Head of caudate nucleus (tissue), 42 donors: ENCODE measurements at places on chromosomes 3 and 15.

GRCh38 chr15:70204652-70205051, 106.9 kb upstream of the TLE3 start:
- DNase-seq, result no peak

GRCh38 chr3:36741285-36741684, 23.1 kb downstream of the DCLK3 start:
- no peak for DNase-seq

GRCh38 chr15:47750030-47750739, 32.9 kb downstream of the SEMA6D start:
- DNase-seq, result peak; percentile 35

GRCh38 chr3:30332196-30333021, 274.0 kb upstream of the TGFBR2 start:
- DNase-seq, result no peak

GRCh38 chr3:31448882-31449243, 83.9 kb upstream of the STT3B start:
- DNase-seq, result no peak

DNA sequence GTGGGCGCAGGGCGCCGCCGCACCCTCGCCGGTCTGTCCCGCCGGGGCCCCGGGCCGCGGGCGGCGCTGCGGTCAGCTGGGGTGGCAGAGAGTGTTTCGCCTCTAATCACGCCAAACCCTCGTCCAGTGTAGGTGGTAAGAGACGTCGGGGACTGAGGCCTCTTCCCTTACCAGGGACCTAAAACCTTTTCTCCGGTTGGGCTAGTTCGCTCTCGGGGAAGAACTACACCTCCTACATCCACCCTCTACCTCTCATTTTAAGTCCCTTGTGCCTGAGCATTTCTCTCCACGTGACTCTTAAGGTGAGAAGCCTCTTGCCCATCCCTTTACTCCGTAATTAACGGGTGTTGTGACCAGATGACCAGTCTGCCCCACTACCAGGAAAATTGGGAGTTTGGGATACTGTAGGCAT, 520 bp downstream of the TMEM42 start:
- no peak for DNase-seq

- DNase-seq, result peak; percentile 83
Measured at GRCh38 chr3:126245811-126246727, 65.7 kb upstream of the ALDH1L1 start.

DNA sequence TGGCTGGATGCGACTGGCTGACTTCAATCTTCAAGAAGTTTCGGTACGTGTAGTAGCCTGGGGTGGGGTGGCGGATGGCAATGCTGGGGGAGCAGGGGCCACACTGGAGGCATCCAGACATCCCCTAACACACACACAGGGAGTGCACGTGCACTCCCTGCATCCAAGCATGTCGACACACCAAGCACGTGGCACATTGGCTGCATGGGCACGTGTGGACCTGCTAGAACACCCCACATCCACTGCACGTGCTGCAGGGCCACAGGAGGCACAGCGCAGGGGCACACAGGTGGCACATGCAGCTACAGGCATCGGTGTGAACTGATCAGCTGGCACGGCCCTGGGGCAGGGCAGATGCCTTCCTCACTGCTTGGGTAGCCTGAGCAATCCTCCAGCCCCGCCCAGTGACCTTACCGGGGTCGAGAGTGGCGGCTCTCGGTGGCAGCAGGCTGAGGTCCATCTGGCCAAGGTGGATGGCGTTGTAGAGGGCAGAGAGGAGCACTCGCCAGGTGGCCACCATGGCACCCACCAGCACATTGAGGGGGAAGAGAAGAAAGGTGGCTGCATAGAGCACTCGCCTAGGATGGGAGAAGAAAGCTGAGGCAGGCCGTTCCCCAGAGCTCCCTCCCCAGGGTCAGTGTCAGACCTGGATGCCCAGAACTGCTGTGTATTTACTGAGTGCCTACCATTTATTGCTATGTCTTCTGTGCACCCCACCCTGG, 7.5 kb downstream of the ISLR start:
- DNase-seq, result no peak

GRCh38 chr15:77127626-77128025, 56.7 kb upstream of the TSPAN3 start:
- no peak for DNase-seq

DNA sequence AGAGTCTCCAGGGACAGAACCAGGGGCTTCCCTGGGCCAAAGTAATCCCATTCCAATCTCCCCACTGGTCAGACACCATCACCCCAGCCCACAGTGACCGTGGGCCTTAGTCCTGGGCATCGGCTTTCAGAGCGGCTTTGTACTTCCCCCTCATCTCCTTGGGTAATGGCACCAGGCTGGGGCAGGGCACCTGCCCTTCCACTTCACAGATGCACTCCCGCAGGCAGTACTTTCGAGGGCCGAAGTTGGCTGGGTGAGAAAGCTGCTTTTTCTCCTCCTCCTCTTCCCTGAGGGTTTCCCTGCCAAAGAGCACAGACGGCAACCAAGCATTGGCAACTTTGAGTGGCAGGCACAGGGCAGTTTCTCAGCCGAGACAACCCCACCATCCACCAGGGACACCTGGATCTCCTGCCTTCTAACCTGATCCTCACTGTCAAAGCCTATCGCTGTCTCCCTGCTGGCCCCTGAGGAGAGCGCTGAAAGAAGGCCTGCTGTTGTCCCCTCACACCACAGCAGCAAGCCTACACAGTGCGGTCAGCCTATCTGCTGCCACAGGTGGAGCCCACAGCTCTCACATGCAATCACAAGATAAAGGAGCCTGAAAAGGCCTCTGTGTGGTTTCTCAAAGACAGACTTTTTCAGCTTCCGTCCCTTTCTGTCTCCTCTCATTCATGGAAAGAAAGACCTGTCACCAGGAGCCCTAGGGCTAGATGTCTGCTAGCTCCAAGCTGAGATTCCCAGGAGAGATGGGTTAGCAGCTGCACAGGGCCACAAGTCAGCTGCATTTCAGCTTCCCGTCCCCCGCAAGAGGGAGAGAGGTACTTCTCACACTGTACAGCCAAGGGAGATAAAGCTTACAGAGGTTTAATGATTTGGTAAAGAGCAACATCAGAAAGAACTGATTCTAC, 12.5 kb downstream of the MRPS25 start:
- DNase-seq, result no peak

GRCh38 chr15:93210995-93211394, 122.0 kb upstream of the RGMA start:
- no peak for DNase-seq

DNA sequence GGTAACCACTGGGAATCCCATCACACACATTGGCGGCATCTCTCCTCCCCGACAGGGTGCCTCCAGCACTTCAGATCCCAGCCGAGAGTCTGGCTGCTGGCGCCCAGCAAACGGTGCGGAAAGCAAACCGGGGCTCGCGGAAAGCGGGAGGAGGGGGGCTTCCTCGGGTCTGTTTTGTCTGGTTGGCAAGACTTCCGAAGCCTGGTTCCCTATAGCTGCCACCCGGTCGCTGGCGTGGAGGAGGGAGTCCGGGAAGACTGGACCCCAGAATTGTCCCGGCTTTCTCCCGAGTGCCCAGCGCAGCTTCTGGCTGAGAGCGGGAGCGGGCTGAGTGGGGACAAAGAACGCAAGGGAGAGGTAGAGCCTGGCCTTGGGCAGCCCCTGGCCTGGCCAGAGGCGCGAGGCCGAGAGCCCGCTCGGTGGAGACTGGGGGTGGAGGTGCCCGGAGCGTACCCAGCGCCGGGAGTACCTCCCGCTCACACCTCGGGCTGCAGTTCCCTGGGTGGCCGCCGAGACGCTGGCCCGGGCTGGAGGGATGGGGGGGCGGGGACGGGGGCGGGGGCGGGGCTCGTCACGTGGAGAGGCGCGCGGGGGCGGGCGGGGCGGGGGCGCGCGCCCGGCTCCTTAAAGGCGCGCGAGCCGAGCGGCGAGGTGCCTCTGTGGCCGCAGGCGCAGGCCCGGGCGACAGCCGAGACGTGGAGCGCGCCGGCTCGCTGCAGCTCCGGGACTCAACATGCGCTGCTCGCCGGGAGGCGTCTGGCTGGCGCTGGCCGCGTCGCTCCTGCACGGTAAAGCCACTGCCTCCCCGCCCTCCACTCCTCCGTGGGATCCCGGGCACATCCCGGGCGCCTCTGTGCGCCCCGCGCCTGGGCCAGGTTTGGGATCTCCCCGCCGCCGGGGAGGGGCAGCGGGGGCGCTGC, at the start of gene CHRNA7:
CHRNA7 (plus strand) TSS at position 654 of the 920 bp plus-strand sequence; CDS start at position 734, 80 bp downstream.
- peak; percentile 43 for DNase-seq

DNA sequence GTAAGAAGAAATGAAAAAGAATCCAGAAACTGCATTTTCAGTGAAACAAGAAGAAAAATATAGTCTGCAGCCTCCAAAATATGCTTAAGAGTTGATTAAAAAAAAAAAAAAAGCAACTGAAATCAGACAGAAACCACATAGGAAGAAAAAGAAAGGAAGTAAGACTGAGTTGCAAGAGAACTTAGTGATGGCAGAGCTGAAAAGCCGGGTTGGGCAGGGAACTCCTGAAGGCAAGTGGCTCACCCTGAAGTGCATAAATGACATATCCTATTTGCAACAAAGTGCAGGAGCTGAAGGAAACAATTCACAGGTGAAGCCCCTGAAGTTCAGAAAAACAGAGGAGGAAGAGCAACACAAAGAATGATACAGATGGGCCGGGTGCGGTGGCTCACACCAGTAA, 108.8 kb upstream of the SLC25A36 start:
- DNase-seq, result no peak

DNA sequence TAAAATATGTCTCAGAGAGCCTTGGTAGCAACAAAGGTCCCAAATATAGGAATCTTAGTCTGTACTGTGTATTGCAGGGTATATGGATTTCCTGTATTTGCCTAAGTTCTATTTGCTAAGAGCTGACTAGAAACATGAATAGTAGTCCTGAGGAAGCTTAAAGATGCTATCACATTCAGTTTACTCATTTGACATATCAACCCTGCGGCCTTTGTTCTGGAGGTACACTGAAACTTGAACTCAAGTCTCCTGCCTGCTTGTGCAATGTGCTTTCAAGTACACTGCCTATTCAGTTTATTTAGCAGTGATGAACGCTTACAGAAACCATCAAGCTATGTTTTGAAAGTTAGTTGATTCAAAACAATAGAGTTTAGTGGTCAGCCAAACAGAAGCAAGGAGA, 21.1 kb downstream of the IL1RAP start:
- no peak for DNase-seq

DNA sequence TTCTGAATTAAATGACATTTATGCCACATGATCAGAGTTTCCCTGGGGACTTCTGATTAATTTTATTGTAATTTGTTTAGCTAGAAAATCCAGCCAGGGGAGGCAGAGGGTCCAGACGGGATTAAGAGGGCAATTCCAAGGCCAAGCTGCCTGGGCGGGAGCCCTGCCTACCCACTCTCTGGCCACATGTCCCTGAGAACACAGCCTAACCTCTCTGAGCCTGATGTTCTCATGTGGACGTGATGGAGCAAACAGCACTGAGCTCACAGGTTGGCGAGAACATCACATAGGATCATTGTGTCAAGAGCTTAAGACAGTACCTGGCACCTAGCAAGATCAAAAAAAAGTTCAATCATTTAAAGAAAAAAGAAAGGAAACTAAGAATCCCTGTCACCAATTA, 1.0 kb downstream of the LRRC2 start:
- DNase-seq, result no peak

- no peak for DNase-seq
Measured at GRCh38 chr3:133864616-133865015, 31.1 kb downstream of the RAB6B start.

DNA sequence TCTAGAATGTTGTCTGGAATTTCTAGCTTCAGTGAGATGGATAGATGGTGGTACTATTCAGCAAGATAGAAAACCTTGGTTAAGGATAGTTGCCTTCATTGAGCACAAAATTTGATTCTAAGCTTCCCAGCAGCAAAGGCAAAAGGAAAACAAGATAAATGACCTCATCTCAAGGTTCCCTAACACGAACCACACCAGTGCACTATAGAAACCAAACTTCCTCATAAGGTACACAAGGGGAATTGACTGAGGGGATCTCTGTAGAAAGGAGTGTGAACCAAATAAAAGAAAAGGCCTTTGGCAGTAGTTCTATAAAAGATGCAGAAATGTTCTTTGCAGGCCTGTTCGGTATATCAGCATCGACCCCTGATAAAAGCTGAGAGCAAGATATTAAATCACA, 288.9 kb downstream of the SHQ1 start:
- no peak for DNase-seq

- DNase-seq, result no peak
Measured at GRCh38 chr3:114525278-114525677, 231.4 kb downstream of the TIGIT start.

DNA sequence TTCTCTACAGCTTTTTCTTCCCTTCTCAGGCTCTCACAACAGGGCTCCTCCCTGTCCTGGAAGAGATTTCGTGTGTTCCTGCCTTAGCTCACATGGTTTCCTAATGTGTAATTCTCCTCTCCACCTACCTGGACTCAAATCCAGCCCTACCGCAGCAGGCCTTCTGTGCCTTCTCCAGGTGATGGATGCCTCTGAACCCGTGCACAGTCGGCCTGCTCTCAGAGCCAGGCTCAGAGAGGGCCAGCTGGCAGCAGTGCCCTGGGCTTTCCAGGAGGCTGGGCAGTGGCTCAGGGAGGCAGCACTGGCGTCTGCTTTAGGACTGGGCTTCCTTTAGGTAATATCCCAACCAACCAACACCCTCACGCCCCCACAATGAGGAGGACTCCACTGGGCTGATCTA, 123.2 kb upstream of the TMC3 start:
- no peak for DNase-seq

DNA sequence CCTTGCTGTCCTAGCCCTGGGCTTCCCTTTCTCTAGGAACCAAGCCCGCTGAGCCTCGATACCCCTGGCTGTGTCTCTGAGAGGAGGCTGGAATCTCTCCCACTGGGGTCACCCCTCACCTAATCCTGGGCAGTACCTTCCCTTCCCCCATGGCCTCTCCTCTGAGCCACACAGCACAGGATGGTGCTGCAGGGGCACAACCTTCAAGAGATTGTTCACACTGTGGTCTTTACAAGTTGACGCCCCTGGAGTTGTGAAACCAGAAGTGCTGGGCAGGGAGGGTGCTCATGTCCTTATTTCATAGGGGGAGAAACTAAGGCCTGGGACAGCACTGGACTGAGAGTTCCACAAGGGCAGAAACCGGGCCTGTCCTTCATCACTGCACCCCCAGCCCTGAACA, 70.9 kb upstream of the TMEM115 start:
- no peak for DNase-seq

DNA sequence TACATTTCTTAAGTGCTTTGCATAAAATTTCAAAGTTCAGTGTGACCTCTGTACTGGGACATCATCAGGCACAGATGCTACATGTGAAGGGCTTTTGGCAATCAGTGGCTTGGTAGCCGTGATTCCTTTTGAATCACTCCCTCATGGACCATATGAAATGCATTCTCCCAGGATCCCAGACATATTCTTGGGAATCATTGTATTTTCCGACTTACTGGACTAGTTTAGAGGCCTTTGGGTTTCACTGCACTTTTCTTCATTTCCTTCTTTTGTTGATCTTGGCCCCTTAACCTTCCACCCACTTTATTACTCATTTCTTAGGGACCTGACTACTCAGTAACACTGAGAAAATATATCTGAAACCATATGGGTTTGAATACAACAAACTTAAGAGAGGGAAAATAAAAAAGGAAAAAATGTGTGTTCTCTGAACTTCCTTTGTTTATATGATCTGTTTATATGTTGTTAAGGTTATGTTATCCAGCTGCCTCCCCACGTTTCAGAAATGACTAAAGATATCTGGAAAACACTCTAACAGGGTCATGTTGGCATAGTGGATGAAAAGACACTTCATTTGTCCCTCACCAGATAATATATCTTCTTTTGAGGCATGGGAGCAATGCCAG, 35.1 kb downstream of the HMG20A start:
- DNase-seq, result no peak

- no peak for DNase-seq
Measured at GRCh38 chr15:89576417-89576773, 1.1 kb downstream of the TICRR start.
